HepG2 (cell line): ENCODE measurements at places on chromosomes 11 and 22. TPM values are rescaled to one million over a fixed set of nuclear protein-coding genes. Genes with fewer than 3 reads are reported as not detected.

SLC22A25 gene
- 0.18 TPM in 2 replicates for total RNA-seq

DNA sequence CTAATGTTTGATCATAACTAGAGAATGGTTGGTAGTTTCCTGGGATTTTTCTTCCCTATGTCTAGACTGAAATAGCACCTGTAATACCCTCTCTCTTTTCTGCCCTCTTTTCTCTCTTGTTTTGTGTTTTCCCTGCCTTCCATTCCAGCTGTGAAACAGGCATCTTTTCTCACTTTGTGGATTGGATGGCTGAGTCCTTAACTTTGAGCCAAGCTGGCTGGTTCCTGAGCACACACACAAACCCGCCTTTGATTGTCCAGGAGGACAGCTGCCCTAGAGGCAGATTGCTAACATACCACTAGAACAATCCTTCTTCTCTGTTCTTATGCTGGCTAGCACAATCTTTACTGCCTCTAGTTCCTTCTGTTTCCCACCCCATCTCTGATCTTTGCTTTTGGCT is 17.7 kb downstream of the CTNND1 start:
- peak; percentile 86 for DNase-seq

- no peak for DNase-seq
Observed at GRCh38 chr11:43786016-43786415, 94.6 kb upstream of the ALKBH3 start.

DNA sequence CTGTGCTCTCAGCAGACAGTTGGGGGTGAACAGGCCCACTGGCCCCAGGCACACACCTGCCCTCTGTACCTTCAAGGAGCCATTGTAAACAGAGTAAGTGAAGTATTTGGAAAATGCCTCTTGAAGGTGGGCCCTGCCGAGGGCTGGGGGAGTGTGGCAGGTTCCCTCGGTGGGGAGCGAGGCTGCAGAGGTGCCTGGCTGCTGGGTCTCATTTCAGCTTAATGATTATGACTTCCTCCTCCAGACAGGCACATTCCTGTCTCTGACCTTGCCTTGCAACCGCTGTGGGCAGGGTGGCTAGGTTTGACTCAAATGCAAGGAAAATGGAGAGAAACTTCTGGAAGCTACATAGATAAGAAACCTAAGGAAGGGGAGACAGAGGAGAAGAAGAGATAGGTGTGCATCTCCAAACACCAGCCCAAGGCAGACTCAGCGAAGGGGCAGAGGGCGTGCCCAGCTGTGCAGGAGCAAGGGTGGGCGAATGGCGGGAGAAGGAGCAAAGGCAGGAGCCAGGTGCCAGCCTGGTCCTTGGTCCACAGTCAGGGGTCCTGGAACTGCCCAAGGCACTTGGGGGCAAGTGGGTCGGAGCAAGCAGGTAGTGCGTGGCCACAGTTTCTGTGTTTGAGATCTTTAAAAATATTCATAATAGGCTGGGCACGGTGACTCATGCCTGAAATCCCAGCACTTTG is 14.0 kb downstream of the GRAMD4 start:
- DNase-seq, result no peak

GRCh38 chr11:78982473-78982872 is 407.8 kb upstream of the NARS2 start:
- DNase-seq, result no peak

- DNase-seq, result peak; percentile 54
Observed at GRCh38 chr11:60485987-60486386, 6.6 kb upstream of the MS4A12 start.

DNA sequence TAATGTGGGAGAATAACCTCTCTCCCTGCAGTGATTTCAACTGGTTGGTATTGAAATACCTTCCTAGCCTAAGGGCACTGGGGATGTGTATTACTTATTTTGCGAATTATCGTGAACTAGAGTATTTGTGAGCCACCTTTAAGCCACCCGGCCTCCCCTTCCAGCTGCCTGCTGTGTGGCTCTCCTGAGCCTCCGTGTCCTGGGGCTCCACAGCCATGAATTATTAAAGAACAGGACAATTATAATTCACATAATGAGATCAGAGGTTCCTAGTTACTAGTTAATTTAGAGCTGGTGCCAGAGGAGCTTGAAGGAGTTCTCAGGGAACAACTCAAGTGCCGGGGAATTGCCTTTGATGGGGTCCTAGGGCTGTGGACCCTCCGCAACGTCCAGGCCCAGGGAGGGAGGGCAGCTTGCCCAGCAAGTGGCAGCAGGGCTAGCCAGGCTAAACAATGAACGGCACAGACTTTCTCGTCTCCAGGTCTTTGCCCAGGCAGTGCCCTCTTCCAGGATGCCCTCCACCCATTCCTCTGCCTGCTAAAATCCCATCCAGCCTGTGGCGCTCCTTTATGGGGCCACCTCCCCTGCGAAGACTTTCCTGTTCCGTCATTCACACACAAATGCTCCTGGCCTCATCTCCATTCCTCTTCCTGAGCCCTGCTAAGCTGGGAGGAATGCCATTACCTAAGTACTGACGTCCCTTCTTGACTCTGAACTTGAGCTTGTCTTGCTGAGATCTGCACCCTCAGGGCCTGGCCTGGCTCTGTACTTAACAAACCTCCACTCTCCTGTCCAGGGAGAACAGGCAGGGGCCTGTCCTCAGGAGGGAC is 91.5 kb downstream of the RTL6 start:
- no peak for DNase-seq

DNA sequence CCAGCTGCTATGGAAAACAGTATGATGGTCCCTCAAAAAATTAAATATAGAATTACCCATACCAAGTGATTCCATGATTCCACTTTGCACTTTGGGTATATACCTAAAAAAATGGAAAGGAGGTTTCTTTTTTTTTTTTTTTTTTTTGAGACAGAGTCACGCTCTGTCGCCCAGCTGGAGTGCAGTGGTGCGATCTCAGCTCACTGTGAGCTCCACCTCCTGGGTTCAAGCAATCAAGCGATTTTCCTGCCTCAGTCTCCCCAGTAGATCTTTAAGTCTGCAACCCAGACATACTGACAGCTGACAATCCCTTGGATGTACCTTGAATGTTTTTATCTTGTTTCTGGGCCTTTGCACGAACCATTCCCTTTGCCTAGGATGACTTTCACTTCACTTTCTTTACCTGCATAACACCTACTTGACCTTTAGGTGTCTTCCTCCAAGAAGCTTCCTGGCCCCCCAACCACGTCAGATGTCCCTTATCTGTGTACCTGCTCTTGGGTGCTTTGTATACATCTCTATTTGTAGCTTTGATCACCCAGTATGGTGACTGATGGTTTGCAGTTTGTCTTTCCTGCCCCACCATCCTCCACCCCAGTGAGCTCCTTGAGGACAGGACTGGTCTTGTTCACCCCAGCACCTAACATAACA is 11.6 kb downstream of the UCP3 start:
- DNase-seq, result no peak

- DNase-seq, result no peak
Observed at GRCh38 chr11:84924154-84924692, 702.9 kb downstream of the DLG2 start.

GRCh38 chr11:102577723-102578122 is 47.2 kb upstream of the MMP7 start:
- DNase-seq, result no peak

DNA sequence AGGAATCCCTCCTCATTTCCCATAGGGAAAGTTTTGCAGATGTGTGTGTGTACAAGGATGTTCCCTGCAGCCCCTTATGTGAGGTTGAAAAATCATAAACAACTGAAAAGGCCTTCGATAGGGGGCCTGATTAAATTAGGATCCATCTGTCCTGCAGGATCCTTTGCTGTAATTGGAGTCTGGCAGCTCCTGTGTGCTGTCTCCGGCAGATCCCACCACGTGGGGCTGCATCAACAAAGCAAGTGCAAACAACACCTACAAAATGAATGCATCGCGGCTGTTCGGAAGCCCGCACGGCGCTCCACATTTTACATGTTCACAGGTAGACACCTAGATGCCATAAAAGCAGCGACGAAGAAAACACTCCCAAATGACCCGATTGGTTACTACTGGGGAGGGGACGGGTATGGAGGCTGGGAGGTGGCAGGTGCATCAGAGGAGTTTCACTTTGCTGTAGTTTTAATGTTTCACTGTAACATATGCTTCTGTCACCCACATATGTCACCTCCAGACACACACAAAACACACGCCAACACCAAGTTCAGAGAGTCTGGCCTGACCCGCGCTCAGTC is 52.2 kb downstream of the NFAM1 start:
- no peak for DNase-seq

PARVA gene
- 9.1 and 10.5 TPM in 2 replicates for total RNA-seq

DNA sequence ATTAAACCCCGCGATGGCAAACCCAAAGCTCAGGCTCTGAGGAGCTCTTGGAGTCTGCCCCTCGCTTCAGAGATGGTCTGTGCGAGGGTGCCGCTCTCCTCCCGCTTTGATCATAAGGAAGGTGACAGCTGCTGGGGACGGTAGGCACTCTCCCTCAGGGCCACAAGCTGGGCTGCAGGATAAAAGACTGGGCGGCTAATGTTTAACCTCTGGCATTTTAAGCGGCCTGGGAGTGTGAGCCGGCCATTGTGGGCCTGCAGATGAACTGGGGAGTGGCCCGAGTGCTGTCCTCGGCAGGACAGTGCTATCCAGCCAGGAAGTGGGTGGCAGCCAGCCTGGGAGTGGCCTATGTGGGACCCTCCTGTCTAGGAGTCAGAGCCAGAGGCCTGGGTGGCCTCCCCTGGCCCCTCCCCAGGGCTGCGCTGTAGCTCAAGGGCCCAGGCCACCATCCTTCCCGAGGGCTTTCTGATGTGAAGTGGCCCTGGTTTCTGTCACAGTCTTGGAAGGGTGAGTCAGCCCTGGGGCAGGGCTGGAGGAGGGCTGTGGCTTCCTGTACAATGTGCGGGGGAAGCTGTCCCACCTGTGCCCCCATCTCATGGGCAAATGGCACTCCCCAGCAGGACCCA is 58.7 kb upstream of the PRODH start:
- DNase-seq, result peak; percentile 89

DNA sequence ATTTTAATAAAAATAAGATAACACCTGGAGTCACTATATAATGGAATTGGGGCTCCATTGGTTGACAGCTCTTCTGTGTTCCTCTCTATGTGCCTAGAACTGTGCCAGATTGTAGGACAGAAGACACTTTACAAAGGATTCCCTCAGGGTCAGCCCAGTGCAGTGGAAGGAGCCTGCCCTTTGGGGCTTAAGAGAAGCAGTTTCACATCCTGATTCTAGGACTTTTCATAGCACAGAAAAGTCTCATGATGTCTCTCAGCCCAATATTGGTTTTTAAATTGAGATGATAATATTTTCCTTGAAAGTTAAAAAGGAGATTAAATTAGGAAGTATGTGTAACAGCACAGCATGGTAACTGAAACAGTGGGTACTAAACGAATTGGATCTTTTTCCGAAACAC is 7.1 kb downstream of the PLAAT4 start:
- no peak for DNase-seq

- no peak for DNase-seq
Observed at GRCh38 chr11:110038201-110038600, 55.0 kb upstream of the ZC3H12C start.

WBP2NL gene
- not detected in 2 replicates for total RNA-seq

GRCh38 chr11:19661827-19662226 is 50.8 kb upstream of the NAV2 start:
- no peak for DNase-seq
